Type B pancreatic cell (in vitro differentiated cells): ENCODE measurements at places on chromosomes 7 and 10. TPM values are rescaled to one million over a fixed set of nuclear protein-coding genes. Genes with fewer than 3 reads are reported as not detected.

DNA sequence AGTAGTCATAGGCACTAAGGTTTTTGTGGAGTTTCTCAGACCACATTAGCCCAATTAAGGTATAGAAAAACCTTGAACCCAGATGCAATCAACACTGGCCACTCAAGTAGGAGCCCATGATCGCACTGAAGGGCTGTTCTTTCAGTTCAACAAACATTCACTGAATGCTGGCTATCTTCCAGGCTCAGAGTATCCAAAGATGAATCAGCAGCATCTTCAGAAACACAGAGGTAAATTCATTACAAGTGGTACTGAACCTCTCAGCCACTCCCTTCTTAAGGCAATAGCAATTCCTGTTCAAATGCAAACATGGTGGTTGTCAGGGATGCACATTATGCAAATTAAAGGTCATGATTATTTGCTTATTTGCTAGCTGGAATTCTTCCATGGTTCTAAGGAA, 17.1 kb downstream of the KCNK18 start:
- H3K27me3 ChIP-seq: peaks cover 83% of the 10 kb centered on the region
- H3K4me3 ChIP-seq: no peak overlapping the region
- DNase-seq: no peak
- no peaks in the 10 kb centered on the region for H3K36me3 ChIP-seq
- no peak overlapping the region for H3K27ac ChIP-seq

DNA sequence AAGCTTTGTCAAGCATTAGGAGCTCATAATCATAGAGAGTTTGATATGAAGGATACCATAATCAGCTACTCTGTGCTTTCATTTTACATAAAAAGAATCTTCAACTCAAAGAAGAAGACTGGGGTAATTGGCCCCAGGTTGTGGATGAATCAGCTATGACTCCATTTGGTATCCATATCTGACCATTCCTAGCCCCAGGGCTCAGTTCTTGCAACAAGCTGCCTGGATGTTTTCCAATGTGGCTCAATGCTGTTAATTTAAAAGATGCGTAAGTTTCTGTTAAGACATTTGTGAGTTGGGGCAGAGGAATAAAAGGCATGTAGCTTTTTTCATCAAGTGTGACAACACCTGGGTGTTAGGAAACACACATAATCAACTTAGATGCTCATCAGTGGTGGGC, 951.1 kb downstream of the NRG3 start:
- no peaks in the 10 kb centered on the region for H3K4me1 ChIP-seq
- no peak overlapping the region for H3K4me3 ChIP-seq
- H3K27me3 ChIP-seq: peaks cover 8% of the 10 kb centered on the region
- DNase-seq: no peak
- no peak overlapping the region for H3K27ac ChIP-seq

DNA sequence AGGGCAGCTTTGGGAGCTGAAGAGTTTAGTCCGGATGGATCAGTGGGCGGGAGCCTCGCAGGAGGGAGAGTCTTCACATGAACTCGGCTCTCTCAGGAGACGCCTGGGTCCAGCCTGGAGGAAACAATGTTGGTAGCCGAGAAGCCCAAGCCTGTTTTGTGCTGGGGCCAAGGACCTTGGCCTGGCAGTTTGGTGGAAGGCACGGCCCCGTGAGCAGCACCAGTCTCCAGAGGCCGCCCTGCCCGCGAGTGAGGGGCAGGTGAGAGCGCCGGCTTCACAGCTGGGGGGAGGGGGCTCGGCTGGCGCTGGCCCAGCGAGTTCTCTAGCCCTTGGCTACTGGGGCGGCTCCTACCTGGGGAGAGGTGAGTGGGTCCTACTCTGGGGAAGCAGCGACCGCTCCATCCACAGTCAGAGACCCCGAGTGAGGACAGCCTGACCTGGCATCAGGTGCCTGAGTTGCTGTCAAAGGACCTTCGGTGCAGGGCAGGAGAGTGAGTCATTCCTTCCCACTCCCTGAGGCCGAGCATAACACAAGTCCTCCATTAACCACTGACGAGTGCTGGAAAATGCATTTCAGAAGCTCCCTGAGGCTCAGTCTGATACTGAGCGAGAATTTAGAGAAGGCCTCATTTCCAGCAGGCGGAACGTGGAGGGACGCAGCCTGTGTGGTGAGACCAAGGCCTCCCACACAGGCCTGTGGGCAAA, 89.3 kb upstream of the DIP2C start:
- peak overlapping the region; percentile 36 for H3K27ac ChIP-seq
- no peak overlapping the region for H3K4me3 ChIP-seq
- no peaks in the 10 kb centered on the region for H3K4me1 ChIP-seq
- no peak for DNase-seq
- peaks cover 7% of the 10 kb centered on the region for H3K27me3 ChIP-seq
- no peaks in the 10 kb centered on the region for H3K36me3 ChIP-seq

- peak overlapping the region; percentile 96 for H3K27ac ChIP-seq
- H3K27me3 ChIP-seq: no peaks in the 10 kb centered on the region
- peaks cover 70% of the 10 kb centered on the region for H3K36me3 ChIP-seq
- peaks cover 9% of the 10 kb centered on the region for H3K4me1 ChIP-seq
- no peak for DNase-seq
These were observed 103.7 kb downstream of the TRIM24 start for GRCh38 chr7:138563808-138564207.

DNA sequence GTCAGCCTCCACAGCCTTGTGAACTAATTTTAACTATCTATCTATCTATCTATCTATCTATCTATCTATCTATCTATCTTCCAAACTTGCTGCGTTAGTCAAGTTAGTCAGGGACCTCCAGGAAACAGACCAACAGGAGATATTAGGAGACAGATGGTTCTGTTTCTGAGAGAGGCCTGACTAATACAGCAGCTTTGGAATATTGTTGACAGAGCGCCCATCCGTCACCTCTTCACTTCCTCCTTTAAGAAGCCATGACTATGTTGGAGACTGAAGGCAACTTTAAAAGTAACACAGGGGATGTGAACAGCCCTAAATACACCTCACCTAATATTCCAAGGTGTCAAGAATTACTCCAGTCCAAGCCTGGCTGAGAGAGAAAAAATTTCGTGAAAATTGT, 280.9 kb upstream of the IGFBP3 start:
- H3K36me3 ChIP-seq: no peaks in the 10 kb centered on the region
- DNase-seq: no peak
- peaks cover 11% of the 10 kb centered on the region for H3K4me1 ChIP-seq
- H3K4me3 ChIP-seq: no peak overlapping the region
- no peaks in the 10 kb centered on the region for H3K27me3 ChIP-seq

DNA sequence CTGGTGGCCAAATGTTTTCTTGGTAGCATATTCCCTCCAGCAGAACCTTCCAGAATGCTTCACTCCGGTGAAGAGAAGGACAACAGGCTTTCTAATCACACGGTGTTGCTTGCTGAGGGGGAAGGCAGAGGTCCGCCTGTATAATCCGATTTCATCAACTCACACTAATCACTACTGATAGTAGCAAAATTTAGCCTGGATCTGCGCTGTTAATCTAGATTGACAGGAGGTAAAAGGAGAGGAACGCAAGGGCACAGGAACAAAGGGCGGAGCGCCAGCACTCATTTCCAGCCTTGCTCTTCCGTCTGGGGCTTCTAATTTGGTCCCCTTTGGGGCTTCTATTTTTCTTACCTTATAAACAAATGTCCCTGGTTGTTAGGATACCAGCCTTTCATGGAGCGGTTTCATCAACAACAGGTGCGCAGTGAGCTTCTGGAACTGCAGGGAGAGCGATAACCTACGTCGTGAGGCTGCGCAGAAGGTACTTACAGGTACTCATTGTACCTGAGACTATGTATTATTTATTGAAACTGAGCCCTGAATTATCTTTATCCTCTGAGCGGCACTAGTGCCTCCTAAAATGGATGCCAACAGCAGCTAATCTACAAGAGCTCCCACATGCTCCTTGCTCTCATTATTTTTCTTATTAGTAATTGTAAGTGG, 150.6 kb downstream of the CACNB2 start:
- peaks cover 5% of the 10 kb centered on the region for H3K4me1 ChIP-seq
- no peaks in the 10 kb centered on the region for H3K36me3 ChIP-seq
- no peak overlapping the region for H3K27ac ChIP-seq
- DNase-seq: no peak
- H3K27me3 ChIP-seq: no peaks in the 10 kb centered on the region
- H3K4me3 ChIP-seq: no peak overlapping the region

DNA sequence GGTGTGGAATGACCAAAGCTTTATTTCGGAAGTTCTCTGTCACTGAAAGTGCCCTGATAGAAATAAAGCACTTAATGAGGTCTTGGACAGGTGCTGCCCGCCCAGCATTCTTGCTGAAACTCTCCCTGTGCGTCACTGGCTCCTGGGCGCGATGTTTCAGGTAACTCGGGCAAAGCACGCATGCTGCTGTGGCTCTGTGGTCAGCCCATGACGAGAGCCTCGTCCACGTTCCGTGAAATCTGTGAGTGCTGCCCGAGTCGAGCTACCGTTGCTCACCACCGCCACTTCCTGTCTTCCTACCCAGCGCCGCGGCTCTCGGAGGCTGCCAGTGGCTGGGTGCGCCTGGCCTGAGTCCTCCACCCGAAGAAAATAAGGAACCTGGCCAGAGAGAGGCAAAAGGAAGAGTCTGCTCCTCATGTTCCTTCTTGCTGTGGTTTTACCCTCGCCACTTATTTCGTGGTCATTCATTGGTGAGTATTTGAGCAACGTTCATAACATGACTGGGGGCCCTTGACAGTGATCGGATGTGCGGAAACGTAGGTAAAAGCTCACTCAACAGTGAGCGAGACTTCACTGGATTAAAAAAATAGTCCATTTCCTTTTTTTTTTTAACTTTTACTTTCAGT, 95.5 kb downstream of the MAP3K8 start:
- no peaks in the 10 kb centered on the region for H3K36me3 ChIP-seq
- DNase-seq: no peak
- no peak overlapping the region for H3K4me3 ChIP-seq
- H3K27ac ChIP-seq: no peak overlapping the region

GRCh38 chr7:120165227-120165626, 107.7 kb upstream of the KCND2 start:
- no peaks in the 10 kb centered on the region for H3K27me3 ChIP-seq
- H3K27ac ChIP-seq: no peak overlapping the region
- H3K36me3 ChIP-seq: no peaks in the 10 kb centered on the region
- no peak for DNase-seq
- H3K4me1 ChIP-seq: no peaks in the 10 kb centered on the region

- no peak for DNase-seq
- H3K4me1 ChIP-seq: peaks cover 73% of the 10 kb centered on the region
- peak overlapping the region; percentile 76 for H3K27ac ChIP-seq
- H3K4me3 ChIP-seq: peak overlapping the region; percentile 73
These were observed 31.6 kb downstream of the TRIM8 start for GRCh38 chr10:102675666-102676533.

DNA sequence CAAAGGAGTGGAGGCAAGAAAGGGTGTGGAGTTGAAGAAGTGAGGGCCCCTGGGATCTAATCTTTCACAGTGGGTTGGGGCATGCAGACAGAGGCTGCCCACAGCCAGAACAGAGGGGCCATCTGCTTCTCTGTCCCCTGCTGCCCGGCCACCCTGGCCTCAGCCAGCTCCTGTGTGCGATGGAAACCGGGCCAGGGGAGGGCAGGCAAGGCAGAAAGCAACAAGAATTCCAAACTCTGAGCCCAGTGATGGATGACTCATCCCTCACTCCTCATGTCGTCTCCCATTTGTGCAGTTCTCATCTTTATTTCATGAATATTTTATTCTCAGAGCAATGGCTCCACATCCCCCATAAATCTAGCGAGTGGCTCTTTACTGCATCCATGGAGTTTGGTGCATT, 757.1 kb downstream of the GRID1 start:
- DNase-seq: no peak
- no peak overlapping the region for H3K27ac ChIP-seq
- no peaks in the 10 kb centered on the region for H3K4me1 ChIP-seq
- no peaks in the 10 kb centered on the region for H3K27me3 ChIP-seq
- no peaks in the 10 kb centered on the region for H3K36me3 ChIP-seq

DNA sequence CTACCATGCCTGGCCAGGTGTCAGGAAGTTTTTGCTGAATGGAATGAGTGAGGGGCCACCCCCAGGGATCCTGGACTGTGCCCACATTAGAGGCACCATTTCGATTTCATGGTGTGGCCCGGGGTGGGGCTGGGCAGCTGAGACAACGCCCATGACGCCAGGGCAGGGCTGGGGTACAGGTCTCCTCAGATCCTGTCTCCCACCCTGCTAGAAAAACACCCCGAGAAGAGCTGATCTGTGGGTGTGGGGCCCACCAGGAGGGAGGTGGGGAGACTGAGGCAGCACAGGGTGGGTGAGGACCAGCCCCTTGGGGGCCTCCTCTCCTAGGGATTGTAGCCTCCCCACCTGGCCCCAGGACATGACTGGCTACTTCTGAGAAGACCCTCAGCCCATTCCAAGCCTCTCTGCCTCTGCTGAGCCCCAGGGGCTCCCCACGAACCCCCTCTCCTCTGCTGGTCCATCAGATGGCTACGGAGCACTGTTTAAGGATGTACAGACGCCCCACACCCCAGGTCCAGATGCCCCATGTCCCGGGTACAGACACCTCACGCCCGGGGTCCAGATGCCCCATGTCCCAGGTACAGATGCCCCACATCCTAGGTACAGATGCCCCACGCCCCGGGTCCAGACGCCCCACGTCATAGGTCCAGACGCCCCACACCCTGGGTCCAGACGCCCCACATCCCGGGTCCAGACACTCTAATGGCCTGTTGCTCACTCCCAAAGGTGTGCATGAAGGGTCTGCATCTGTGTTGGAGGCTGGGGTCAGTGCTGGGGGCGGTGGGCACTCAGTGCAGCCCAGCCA, 99.4 kb downstream of the MICALL2 start:
- peaks cover 8% of the 10 kb centered on the region for H3K4me1 ChIP-seq
- H3K36me3 ChIP-seq: no peaks in the 10 kb centered on the region

DNA sequence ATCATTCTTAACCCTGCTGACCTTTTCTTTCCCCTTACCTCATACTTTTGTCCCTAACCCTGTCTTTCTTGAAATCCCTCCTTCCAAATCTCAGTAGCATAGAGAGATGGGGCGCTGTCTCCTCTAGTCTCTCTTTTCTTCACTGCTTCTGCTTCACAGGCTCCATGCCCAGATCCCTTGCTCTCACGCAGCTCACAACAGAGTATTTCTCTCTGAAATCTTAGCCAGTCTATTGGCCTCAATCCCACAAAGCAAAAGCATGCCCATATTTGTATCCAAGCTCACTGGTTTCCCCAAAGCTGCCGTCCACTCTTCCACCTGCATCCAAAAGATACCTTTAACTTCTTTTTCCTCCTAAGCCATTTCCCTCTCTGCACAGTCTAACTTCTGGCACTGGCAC, 526.8 kb downstream of the PLXDC2 start:
- H3K4me3 ChIP-seq: no peak overlapping the region
- H3K36me3 ChIP-seq: peaks cover 5% of the 10 kb centered on the region
- no peak overlapping the region for H3K27ac ChIP-seq
- DNase-seq: no peak
- H3K4me1 ChIP-seq: no peaks in the 10 kb centered on the region

Gene EXOC4
- 63.8 and 95.5 TPM in 2 replicates for total RNA-seq

Gene TSPAN15
- total RNA-seq: 19.4 and 19.7 TPM in 2 replicates

Gene C10orf53
- not detected in 2 replicates for total RNA-seq

Gene SAP25
- 3.1 and 5.6 TPM in 2 replicates for total RNA-seq

Gene SLC25A40
- 12.9 and 21.9 TPM in 2 replicates for total RNA-seq

Gene SFTPA1
- 0.22 and 5.9 TPM in 2 replicates for total RNA-seq

Gene SLC18A3
- 1.6 and 6.2 TPM in 2 replicates for total RNA-seq

Gene GATA3
- total RNA-seq: 18.5 and 71.4 TPM in 2 replicates

Gene SCART1
- total RNA-seq: 1.2 and 1.4 TPM in 2 replicates
